D721Med (cell line): ENCODE measurements at places on chromosomes 1 and 21.

- no peak for DNase-seq
These were observed 52.7 kb upstream of the COA6 start for GRCh38 chr1:234320549-234320948.

DNA sequence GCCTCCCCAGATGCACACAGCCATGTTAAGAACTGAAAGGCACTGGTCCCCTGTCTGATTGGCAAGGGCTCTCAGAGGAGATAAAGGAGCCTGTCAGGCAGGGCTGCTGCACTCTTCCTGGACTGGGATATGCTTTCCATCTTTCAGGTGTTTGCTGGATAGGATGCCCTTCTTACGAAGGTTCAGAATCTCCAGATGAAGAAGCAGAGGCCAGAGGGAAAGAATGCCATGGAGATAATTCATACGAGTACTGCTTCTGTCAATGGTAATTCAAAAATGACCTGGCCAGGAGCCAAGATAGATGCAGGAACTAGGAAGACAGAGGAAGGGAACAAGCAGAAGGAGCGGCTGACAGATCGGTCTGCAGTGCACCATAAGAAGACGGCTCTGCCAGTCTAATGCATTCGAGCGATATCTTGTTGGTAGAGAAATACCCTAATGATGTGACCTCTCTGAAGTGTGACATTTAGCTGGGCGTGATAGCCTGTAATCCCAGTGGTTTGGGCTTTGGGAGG lies 16.6 kb upstream of the ATP2B4 start:
- no peak for DNase-seq

DNA sequence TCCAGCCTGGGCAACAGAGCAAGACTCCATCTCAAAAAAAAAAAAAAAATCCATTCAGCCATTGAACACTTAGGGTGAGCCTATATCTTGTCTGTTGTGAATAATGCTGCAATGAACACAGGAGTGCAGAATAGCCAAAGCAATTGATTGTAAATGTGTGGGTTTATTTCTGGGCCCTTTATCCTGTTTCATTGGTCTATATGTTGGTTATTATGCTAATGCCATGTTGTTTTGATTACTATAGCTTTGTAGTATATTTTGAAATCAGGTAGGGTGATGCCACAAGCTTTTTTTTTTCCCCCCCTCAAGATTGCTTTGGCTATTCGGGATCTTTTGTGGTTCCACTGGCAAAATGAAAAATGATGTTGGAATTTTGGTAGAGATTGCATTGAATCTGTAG lies 167.5 kb downstream of the LBR start:
- DNase-seq = no peak

GRCh38 chr1:100034470-100034869 lies 64.7 kb downstream of the SLC35A3 start:
- DNase-seq = no peak

DNA sequence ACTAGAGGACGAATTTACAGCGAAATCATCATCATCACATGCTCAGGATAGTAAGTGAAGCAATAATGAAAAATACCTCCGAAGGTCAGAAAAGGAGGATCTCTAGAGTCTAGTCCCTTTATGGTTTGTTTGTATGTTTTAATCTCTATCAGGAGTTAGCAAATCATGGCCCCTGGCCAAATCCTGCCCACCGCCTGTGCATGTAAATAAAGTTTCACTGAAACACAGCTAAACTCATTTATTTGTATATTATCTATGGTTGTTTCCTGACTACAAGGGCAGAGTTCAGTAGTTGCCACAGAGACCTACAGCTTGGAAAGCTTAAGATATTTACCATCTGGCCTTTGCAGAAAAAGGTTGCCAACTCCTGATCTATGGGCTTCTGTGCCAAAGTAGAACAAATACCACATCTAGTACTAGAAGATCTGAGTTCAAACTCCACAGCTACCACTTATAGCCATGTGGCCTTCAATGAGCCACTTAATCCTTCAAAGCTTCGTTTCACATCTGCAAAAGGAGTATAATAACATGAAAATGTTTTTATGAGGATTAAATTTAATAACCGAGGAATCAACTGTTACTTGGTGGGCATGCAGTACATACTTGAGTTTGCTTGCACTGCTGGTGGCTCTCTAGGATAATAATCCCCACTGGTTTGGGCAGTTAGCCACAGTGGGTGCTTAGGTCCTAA lies 94.0 kb upstream of the KIF26B start:
- no peak for DNase-seq

- DNase-seq = no peak
These were observed 20.5 kb downstream of the PLA2G4A start for GRCh38 chr1:186849271-186849671.

- DNase-seq = no peak
These were observed 809 bp upstream of the ZNF669 start for GRCh38 chr1:247104965-247105364.

- DNase-seq = no peak
These were observed 832 bp downstream of the HCN3 start for GRCh38 chr1:155277902-155278688.

GRCh38 chr1:53270107-53270506 lies 31.8 kb upstream of the MAGOH start:
- DNase-seq = no peak

DNA sequence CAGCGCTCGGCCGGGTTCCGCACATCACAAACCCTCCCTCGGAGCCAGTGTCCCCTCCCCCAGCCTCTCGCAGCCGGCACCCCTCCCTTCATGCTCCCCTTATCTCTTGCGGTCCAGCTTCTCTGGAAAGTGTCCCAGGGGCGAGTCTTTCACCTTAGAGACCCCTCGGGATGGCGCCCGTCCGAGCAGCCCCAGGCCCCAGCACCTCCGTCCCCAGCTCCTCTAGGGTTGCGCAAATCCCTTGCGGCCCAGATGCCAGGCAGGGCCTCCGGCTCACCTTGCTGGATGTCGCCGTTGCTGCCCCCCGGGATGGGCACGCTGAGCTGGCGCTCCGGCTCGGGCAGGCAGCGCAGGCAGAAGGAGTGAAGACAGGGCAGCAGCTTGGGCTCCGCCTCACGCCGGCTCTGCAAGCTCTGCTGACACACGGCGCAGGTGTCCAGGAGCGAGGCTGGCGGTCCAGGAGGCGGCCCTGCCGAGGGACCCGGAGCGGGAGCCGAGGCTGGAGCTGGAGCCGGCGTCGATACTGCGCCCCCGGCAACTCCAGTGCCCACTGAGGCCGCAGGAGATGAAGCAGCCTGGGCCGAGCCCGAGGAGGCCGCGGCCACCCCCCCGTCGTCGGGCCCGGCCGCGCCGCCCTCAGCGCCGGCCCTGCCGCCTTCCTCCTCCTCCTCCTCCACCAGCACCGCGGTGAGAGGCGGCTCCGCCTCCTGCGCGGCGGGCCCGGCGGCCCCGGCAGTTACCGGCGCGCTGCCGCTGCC lies 550 bp downstream of the TRIM33 start:
- no peak for DNase-seq

GRCh38 chr1:162991444-162991843 lies 77.7 kb upstream of the RGS4 start:
- no peak for DNase-seq

- DNase-seq = no peak
These were observed 22.4 kb upstream of the ZNF692 start for GRCh38 chr1:248881261-248881660.

DNA sequence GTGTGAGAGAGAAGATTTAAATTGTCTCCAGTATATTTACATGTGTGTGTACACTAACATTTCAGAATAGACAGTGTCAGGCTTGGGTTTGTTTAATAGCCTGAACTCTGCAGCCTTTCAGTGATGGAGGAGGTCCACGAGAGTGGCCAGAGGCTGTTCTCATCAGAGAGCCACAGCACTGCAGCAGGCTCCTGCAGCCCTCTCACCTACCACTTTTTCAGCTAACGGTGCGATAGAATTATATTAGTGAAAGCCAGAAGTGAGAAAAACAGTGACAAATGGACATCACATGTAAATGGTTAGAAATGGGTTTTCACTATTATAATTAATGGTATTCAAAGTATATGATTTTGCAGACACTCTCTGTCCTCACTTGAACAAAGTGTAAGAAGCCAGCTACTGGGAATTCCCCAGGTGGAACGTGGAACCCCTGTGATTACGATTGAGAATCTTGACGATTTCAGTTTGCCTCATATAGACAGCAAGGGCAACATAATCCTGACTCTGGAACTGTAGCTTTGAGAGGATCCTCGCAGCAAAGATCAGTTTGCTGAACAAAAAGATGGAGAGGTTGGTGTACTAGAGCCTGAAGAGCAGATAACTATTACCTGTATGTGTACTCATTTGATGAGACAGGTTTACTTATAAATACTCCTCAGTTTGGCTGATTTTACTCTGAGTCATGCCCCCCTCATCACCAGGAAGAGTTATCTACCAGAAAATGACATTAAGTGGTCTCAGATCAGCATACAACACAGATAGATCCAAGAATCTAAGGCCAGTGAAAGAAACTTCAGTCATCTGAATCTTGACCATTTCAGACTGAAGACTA lies 31.4 kb downstream of the IFI16 start:
- DNase-seq = no peak

DNA sequence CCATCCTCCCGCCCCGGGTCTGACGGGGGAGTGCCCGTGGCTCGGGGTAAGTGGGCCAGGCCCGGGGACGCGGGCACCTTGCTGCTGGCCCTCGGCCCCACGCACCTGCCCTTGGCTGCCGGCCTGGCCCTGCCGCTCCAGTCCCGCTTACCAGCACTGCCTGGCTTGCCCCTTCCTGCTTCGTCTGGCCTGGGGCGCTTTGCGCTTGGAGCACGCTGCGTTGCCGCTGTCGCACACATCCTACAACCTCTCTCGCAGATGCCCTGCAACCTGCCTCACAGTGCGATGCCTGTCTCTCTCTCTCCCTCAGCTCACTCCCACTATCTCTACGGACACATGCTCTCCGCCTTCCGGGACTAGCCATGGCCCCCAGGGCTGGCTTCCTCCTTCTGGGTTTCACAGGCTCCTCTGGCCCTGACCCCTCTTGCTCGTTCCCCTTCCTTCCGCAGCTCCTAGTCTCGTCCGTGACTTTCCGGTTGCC lies 9.7 kb downstream of the MYOG start:
- no peak for DNase-seq

DNA sequence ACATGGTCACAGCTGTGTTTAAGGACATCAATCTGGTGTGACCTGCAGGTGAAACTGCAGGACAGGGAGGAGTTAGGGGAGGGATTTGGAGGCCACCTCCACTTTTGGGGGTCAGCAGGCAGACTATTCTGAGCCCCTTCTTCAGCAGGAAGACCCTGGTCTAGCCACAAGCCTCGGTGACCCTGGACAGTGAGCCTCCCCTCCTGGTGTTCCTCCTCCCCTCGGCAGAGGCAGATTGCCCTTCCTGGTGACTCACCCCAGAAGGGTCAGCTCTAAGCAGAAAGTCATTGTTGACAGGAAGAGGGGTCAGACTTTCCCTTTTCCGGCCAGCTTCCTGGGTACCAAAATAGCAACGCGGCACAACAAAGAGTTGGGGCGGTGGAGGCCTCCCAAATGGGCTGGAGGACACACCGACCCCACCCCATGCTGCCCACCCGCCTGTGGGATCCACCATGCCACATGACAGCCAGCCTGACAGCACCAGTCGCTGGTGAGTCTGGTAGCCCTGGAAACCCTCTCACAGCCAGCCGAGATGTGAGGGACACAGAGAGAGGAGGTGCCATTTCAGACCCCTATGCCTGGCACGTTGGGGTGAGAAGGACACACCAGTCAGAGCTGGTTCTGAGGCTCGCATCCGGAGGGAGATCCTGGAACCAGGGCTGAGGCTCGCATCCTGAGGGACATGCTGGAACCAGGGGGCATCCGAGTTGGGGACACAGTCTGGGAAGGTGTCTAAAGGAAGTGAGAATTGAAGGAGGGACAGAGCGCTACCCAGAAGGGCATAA lies 14.7 kb upstream of the CSF1 start:
- DNase-seq = no peak

- no peak for DNase-seq
These were observed 13.2 kb upstream of the BCAR3 start for GRCh38 chr1:93694819-93695218.

- no peak for DNase-seq
These were observed 17.7 kb downstream of the ZNF362 start for GRCh38 chr1:33273961-33274371.

DNA sequence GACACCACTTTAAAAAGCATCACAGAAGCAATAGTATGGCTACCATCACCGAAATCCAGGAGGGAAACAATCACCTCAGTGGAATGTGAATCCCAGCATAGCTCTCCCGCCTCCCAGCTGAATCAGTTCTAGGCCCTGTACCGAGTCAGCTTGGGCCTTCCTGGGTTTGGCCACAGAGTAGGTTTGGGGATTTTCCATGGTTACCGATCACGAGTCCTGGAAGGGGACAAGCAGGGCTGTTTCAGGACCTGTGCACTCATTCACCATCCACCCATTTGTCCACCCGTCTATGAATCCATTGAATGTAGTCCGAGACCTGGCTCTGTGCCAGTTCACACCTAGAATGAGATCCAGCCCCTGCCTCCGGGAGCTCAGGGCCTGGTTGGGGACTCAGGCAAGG lies 94.2 kb downstream of the ARHGEF10L start:
- no peak for DNase-seq

DNA sequence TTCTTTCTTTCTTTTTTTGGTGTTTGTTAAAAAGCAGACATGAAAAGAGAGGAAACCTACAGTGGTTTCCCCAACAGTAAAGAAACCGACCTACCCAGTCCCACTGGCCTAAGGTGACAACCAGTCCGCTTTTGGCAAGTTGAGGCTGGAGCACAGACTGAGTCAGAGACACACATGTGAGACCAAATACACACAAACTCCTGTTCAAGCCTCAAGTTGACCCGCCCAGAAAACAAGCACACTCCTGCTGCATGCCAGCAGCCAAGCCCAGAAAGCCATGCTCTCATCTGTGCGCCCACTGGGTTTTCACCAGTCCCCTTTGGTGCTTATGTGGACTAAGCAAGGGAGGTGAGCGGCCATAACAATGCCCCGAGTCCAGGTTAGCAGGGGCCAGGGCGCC lies 64.6 kb upstream of the GPR153 start:
- no peak for DNase-seq

DNA sequence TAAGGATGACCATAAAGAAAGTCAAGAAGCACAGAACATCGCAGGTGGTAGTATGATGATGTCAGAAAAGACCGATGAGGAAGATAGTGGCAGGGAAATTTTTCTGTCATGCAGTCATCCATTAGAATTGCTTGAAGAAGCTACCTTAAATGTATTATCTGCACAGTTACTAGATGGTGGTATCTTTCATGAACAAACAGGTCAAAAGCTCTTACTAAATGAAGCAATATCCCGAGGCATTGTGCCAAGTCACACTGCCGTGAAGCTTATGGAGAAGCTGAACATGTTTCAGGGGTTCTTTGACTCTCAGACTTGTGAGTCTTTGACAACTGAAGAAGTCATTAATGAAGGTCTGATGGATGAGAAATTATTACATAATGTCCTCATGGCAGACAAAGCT lies 128.8 kb downstream of the MACF1 start:
- DNase-seq = no peak

DNA sequence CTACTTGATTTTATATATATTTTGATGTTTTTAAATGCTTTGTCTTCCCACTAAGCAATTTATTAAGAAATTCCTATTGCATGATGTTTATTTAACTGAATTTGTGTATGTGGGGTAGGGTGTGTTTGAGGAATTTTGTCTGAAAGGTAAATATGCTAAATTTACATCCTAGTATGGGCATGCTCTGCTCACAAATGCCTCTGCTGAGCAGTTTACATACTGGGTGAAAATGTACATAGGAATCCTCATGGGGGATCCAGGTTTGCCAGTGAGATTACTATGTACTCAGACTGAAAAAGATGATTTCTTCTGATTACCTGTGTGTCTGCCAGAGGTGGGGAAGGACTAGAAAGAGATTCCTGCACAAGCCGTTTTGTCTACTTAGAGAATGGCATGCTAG lies 126.6 kb downstream of the DISP1 start:
- no peak for DNase-seq
